ENCODE measurements at places on chromosomes 5 and 9.

GRCh38 chr5:168683247-168683926 is 104.2 kb upstream of the PANK3 start:
- DNase-seq = no peak

- DNase-seq = no peak
These were observed 356.9 kb downstream of the SLIT3 start for GRCh38 chr5:168944004-168944403.

DNA sequence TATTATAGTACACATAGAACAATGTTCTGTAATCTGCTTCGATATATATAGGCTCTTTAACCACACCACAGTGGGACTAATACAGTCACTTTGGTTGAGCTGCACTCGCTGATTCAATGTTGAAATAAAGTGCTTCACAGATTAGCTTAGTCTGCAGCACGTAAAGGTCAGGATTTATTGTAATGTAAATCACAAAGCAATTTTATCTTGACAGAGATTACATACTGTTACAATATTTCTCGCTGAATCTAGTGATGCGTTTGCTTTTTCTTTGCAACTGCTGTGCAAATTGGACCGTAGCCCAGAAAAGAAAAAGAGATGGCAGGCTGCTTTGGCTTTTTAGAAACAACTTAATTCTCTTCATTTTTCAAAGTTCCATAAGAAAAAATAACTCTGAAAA is 52.9 kb downstream of the CETN3 start:
- DNase-seq = no peak

DNA sequence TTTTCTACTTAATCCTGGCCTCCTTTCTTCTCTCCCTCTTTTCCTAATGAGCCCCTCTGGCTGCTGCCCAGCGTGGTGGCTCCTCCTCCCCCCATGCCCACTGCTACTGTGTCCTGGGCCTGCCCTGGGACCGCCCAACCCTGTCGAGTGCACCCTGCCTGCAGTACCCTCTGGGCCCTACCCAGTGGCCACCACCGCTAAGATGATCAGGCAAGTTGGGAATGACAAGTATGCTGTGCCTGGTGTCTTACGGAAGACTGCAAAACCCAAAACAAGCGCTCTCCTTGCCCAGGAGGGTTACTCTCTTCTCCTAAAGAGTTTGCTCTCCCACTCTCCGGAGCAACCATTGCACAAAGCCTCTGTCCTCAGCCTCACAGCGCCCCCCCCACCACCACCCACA is 273.7 kb downstream of the SYK start:
- no peak for DNase-seq

- DNase-seq = no peak
These were observed 20.8 kb upstream of the TCERG1 start for GRCh38 chr5:146426305-146426704.

DNA sequence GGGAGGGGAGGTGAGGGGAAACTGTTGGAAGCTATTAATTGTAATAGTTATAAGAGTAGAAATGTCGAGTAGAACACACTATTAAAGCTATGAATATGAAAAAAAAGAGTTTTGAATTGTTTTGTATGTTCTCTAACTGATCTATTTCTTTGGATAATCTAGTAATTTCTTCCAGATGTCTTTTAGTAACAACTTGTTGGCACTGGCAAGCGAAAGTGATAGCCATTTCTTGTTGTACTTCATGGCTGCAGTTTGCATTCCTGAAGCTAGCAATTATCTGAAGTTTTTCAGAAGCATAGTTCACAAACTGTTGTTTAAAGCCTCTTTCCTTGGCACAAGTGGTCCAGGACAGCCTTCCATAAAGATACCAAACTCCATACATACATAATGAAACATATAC is 49.4 kb upstream of the SPATA31C2 start:
- no peak for DNase-seq

GRCh38 chr9:91677331-91677730 is 253.7 kb upstream of the NFIL3 start:
- DNase-seq = no peak

GRCh38 chr9:131784748-131785501 is 45.0 kb upstream of the RAPGEF1 start:
- DNase-seq = no peak

GRCh38 chr5:10304932-10305331 is 2.8 kb downstream of the CMBL start:
- no peak for DNase-seq

DNA sequence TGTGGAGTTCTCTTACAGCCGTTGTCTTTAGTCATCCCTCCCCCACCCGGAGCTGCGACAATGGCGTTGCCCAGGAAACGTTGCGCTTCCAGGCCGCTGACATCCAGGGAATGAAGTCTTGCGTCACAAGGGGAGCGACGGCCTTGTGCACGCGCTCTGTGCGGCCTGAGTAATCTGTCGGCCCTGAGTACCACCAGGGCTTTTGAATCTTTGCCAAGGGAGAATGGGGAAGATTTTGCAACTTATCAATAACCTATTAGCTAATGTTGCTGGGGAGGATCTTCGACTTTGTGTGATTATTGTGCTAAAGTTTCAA is at the start of gene SOX30:
TSS of gene SOX30 (minus strand) at position 62 of the 316 bp plus-strand sequence. CDS start 360 bp downstream, outside the sequence.
- DNase-seq = no peak

DNA sequence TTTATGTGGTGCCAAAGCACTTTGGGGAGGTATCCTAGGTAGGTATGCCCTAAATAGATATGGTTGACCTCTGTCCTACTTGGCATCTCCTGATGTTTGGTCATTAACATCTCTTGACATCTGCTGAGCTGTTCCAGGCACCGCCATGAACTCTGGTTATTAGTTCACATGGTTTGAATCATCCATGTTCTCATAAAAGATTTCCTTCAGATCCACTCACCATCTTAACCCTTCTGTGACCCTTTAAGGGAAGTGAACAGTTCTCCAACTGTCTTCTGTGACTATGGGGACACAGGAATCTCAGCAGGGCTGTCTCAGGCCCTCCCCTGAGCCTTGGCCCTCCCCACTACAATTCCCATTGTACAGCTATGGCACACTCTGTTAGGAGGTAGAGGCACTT is 167.7 kb downstream of the CDH6 start:
- no peak for DNase-seq

GRCh38 chr5:134245101-134245604 is 19.3 kb upstream of the PPP2CA start:
- no peak for DNase-seq

DNA sequence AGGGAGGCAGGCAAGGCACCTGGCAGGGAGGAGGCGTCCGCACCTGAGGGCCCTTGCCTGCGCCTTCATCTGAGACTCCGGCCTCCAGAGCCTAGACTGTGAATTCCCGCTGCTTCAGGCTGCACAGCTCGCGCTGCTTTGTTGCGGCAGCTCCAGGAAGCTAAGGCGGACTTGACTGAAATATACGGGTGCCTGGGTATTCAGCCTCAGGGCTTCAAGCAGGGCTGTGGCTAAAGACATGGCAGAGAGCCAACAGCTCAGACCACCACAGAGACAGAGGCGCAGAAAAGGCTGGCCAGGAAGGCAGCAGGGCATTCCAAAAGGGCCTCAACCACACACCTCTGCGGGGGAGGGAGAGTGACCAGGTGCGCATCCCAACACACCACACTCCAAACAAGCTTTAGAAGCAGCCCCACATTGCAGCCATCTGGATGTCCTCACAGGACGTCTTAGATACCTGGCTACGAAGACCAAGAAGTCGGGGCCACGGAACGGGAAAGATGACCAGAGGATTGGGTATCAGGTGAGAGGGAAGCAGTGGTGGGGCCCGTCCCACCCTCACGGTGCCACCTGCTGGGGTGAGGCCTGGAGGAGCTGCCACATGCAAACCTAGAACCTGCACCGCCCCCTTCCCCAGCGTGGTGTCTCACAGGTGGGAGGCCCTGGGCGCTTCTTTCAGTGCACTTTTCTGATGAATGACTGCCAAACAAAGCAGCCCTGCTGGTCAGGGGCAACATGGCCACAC is 1.7 kb upstream of the DPH7 start:
- no peak for DNase-seq

- no peak for DNase-seq
These were observed 9.4 kb upstream of the EFNA5 start for GRCh38 chr5:107680099-107680498.

DNA sequence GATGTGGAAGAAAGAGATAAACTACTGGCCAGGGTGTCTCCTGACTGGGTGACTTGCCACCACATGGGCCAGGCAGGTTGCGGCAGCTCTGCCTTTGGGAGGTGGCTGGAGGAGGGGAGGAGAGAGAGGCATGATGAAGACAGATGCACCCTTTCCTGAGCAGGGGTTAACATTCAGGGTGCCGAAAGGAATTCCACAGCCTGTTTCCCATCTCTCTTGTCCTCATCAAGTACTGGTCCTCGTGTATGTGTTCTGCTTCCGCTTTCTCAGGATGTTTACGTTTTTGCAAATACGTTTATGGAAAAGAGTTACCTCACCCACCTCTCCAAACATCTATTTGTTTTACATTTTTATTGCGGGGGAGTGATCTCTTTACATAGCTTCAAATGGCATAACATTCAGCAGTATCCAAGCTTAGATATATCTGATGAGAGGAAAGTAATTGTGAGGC is 73.4 kb downstream of the C9orf85 start:
- DNase-seq = no peak

GRCh38 chr9:92608909-92609445 is 61.0 kb downstream of the IPPK start:
- no peak for DNase-seq

DNA sequence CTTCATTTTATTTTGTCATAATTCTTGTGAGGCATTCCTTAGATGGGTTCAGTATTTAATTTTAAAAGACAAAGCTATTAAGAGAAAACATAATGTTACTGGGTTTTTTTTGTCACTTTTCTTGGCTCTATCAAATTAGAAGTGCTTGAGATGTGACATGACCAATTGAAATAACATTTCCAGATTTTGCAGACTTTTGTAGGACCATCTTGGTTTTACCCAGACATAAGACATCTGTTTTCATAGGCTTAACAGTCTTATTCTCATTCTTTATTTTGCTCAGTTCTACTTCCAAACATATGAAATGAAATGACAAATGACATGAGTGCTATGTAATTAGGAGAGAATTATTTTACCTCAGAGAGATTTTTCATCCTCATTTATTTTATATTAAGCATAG is 19.6 kb downstream of the GPR21 start:
- DNase-seq = no peak

GRCh38 chr9:68555437-68556150 is 14.9 kb upstream of the TMEM252 start:
- DNase-seq = no peak

- no peak for DNase-seq
These were observed 4.6 kb upstream of the UGCG start for GRCh38 chr9:111891910-111892499.

- DNase-seq = no peak
These were observed 125.0 kb downstream of the ADAMTSL1 start for GRCh38 chr9:18598969-18599368.

GRCh38 chr9:102642651-102643050 is 352.5 kb upstream of the CYLC2 start:
- no peak for DNase-seq

GRCh38 chr5:67971223-67971830 is 244.2 kb upstream of the PIK3R1 start:
- DNase-seq = no peak

DNA sequence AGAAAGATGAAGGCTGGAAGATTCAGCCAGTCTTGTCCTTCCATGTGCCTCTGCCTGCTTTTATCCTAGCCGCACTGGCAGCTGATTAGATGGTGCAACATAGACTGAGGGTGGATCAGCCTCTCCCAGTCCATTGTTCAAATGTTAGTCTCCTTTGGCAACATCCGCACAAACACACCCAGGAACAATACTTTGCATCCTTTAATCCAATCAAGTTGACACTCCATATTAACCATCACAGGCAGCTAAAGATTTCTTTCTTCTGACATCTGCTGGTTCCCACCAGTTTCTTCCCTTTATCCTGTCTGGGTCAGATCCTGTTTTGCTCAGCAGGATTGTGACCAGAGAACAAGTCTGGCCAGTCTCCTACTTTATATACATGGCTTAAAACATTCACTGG is 276.5 kb upstream of the TYRP1 start:
- no peak for DNase-seq

DNA sequence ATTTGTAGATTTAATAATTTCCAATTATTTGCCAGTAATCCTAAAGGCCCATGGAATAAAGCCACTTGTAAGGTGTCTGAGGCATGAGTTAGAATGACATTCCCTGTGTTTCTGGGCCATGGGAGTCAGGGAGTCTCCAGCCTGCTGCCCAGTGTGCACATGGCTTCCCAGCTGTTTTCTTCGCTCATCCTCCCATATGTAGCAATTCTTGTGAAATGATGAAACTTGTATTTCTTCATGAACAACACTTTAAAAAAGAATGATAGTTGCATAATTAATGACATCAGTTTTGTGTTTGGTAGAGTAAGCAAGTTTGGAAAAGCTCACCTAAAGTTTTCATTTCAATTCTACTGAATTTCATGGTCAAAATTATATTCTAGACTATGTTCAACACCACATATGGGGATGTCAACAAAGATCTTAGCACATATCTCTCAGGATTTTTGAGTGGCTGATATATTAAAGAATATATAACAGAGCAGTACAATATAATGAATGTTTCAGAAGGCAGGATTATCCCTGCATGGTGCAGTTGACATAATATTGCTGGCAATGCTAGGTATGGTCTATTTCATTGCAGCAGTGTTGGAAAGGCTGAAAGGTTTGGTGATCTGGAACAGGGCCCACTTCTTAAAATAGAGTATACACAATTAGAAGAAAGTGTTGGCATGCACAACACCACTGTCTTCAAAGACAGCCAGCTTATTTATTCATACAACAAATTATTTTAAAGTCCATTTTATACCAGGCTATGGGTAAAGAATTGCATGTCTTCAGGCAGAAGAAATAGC is 44.7 kb downstream of the GRIN3A start:
- no peak for DNase-seq

- no peak for DNase-seq
These were observed 7.6 kb downstream of the BASP1 start for GRCh38 chr5:17224858-17225511.

- DNase-seq = no peak
These were observed 134.6 kb upstream of the TUT7 start for GRCh38 chr9:86488794-86489193.

- peak; percentile 75 for DNase-seq
These were observed 100.1 kb downstream of the KCNIP1 start for GRCh38 chr5:170603578-170604565.

GRCh38 chr5:124743602-124744169 is 2.8 kb downstream of the ZNF608 start:
- peak; percentile 54 for DNase-seq

DNA sequence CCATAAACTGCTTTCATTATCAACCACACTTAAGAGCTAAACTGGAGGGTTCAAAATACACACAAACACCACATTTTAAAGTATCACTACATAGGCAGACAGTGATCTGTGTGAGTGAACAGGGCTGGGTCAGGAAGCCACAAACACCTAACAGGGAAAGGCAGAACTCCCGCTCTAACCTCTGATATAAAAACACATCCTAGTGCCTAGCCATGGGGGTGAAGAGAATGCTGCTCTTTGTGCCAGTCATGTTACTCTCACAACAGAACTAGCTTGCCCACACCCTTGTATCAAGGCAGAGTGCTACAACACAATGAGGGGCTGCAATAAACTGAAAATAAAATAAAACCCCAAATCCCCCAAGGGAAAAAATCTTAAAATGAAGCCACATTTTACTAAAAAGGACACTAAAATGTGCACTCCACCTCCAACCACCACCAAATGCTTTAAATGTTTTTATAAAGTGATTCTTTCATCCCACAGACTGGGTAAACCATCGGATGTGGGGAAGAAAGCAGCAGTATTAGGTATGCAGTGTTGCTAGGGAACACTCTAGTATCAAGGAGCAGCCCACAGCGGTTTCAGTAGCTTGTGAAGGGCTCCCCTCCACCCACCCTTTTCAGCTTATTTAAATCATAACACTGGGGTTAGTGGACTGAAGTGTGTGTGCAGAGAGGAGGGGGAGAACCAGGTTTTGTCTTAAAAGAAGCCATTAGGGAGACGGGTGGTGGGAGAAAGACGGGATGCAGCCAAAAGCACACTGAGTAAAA is 64.5 kb downstream of the TMEM161B start:
- DNase-seq = no peak

GRCh38 chr9:128142061-128142460 is 7.2 kb upstream of the LCN2 start:
- no peak for DNase-seq

Data from germinal center (tissue), 1 donor.